ENCODE measurements at places on chromosomes 3 and 15. TPM values are rescaled to one million over a fixed set of nuclear protein-coding genes. Genes with fewer than 3 reads are reported as not detected.

DNA sequence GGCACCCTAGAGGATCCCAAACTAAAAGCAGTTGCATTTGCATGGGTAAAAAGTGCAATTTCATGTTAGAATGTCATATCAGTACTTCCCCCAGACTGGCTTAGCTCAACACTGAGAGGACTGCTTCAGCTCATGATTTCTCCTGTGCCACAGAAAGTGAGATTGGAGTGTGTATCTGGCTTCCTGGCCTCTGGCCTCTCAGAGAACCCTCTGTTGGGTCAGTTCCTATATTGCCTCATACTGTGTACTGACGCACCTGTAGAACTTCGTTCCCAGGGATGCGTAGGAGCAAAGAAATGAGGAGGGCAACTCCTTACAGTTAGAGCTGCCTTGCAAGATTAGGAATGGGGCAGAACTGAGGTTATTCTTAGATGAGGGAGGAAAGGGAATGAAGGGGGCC, 340.8 kb downstream of the TIGIT start:
- no peak for DNase-seq

GRCh38 chr3:143716731-143717130, 131.5 kb downstream of the SLC9A9 start:
- DNase-seq, result no peak

GRCh38 chr3:197302696-197303341, 4.4 kb upstream of the DLG1 start:
- DNase-seq, result no peak

DNA sequence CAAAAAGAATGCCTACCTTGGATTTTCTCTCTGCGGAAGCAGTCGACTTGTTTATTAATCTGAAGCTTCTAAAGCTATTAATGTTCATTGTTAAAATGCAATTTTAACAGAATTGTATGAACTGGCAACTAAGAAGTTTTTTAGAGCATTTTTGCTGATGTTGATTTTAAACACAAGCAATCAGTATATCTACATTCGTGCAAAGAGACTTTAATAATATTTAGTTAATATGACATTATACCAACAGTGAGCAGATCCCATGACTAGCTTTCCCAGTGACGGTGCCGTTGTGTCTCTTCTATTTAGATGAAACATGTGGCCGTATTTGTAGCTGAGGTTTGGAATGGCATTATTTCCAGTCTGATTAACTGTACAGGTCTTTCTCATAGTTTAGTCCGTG, 88.0 kb downstream of the PEX5L start:
- DNase-seq, result no peak

POLQ gene
- polyA plus RNA-seq, result 3.6 TPM

PPP1R14D gene
- 0.49 TPM for polyA plus RNA-seq

- no peak for DNase-seq
Measured at GRCh38 chr15:51368751-51369450, 27.4 kb downstream of the GLDN start.

RBSN gene
- polyA plus RNA-seq, result 33.2 TPM

SYNPR gene
- 0.25 TPM for polyA plus RNA-seq

DNA sequence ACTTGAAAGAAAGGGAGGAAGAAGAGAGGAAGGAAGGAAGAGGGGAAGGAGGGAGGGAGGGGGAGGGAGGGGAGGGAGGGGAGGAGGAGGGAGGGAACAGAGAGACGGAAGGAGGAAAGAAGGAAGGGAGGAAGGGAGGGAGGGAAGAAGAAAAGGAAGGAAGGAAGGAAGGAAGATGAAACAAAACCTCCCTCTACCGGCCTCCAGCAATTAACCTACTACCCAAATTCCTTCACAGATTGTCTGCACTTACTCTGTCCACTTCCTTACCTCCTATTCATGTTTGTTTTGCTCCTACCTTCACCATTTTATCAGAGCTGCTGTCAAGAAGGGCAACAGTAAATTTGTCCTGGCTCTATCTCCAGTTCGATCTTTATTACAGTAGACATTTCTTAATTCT, 44.6 kb upstream of the BCL6 start:
- no peak for DNase-seq

GRCh38 chr15:86040356-86041033, 39.2 kb upstream of the AGBL1 start:
- DNase-seq, result no peak

DNA sequence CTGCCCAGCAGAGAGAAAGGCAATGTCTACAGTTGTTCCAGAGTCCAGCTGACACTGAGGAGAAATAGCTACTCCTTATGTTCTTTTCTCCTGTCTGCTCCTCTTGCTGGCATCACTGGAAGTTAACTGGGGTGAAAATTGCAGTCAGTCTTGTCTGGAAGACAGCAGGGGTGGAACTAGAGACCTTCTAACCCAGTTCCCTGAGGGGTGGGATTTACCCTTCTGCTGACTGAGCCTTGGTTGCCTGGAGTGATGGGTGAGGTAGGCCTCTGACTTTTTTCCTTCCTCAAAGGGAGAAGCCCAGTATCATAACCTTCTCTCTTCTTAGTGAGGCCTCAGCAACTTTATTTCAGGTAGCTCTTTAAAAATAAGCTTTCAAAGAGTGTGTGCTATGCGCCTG, 16.2 kb downstream of the ZNF609 start:
- no peak for DNase-seq

DNA sequence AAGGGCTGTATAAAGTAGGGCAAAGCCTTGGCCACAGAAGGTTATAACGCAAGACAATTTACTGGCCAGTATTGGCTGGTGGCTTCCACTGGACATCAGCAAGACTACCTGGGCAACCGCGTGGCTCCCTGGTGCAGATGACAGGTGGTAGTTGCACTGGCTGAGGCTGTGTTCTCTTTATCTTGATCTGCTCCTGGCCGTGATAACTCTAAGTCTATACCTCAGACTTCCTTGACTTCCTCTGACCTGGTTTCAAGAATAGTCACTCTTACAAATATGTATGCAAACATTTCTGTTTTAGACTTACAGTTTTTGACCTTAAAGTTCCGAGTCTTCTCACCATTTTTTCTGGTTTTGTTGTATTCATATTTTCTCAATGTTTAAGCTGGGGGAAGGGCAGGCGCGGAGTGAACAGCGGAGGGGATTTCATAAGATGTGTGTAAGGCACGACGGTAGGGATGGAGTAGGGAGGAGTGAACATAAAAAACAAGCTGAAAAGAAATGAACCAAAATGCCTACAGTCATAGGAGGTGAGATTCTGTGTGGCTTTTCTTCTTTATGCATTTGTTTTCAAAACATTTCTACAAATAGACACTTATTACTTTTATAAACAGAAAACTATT, 15.2 kb upstream of the TMEM212 start:
- no peak for DNase-seq

FGD5 gene
- polyA plus RNA-seq, result 34.0 TPM

DNA sequence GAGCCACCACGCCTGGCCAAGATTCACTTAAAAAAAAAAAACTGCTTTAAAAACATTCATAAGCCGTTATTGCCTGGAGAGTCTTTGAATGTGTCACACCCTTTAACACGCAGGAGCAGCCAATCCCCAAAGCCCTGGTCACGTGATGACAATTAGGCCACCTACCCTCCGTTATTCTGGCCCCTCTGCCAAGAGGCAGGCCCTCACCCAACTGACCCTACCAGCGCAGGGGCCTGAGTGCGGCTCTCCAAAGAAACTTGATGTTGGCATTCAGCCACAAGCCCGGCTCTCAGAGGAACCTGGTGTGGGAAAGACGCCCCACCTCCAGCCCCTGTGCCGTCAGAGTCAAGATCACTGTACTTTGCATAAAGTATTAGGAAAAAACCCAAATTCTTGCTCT, 11.6 kb upstream of the MUC4 start:
- DNase-seq, result peak; percentile 62

RARB gene
- polyA plus RNA-seq, result 34.6 TPM

DNA sequence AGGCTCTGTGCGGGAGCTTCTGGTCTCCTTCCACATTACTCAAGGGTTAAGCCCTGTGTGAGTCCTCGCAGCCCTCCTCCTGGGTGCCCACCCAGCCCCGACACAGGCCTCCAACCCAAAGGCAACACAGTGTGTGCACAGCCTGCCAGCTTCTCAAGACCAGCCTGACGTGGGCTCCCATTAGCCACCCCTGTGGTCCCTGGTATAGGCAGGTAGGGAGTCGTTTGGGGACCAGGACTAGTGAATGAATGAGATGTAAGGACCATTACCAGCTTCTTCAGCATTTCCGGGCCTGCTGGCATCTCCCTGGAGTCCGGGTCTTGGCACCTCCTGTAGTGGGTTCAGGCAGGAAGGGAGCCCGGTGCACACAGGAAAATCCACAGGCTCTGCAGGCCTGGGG, 20.2 kb upstream of the PLXNA1 start:
- DNase-seq, result no peak

GRCh38 chr3:24375947-24376384, 118.7 kb downstream of the THRB start:
- peak; percentile 32 for DNase-seq

- DNase-seq, result no peak
Measured at GRCh38 chr3:9291821-9292410, 42.5 kb upstream of the SRGAP3 start.

Measured in right lung (tissue), 10 donors.